GOT3 (cell line): ENCODE measurements at places on chromosomes 1 and 21.

GRCh38 chr1:83102630-83103071, 896.3 kb downstream of the TTLL7 start:
- no peak for DNase-seq

DNA sequence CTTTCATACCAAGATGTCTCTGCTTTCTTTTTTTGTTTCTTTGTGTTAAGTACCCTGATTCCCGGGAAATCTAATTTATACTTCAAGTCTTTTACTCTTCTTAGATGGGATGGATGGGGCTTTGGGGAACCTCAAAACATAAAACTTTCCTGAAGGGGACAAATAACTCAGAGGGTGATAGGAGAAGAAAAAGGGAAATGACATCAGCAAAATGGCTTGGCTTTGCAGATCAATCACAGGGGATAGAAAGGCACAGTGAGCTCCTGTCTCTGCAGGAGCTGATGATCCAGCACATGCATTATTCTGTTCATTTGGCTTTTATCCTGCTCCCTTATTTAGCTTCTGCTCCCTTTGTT, 1.4 kb upstream of the CA14 start:
- DNase-seq: no peak

- DNase-seq: no peak
Measured at GRCh38 chr1:208036106-208036808, 125.3 kb upstream of the CD34 start.

- DNase-seq: no peak
Measured at GRCh38 chr1:1013922-1014648, 788 bp downstream of the ISG15 start.

- no peak for DNase-seq
Measured at GRCh38 chr1:183989078-183989577, 48.4 kb downstream of the COLGALT2 start.

- DNase-seq: no peak
Measured at GRCh38 chr1:45329445-45329844, 2.8 kb downstream of the HPDL start.

GRCh38 chr1:23613191-23614031, 54.1 kb upstream of the ID3 start:
- no peak for DNase-seq

DNA sequence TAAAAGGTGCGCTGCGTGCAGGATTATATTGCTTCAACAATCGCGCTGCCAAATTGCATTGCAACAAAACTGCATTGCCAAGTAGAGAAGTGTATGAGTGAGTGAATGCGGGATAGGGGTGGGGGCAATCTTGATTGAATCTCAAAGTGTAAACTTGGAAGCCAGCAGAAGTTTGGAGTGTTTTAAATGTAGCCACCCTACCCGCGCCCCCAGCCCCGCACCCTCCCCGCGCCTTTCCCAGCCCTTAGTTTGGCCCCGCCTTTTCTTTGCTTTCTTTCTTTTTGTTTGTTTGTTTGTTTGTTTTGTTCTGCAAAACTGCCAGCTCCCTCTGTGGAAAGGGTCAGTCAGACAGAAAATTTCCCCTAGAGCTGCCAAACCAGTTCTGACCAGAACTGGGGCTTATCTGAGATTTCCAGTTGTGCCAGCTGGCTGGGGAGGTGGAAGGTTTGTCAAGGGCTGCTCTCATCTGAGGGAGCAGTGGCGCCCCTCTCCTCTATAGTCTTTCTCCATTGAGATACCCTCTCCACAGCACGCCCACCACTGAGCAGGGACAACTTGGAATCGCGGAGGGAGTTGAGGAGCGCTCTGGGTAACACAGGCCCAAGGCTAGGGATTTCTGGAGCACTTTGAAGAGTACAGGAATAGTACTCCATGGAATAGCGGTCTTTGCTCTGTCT, 666 bp upstream of the BEND5 start:
- DNase-seq: no peak

DNA sequence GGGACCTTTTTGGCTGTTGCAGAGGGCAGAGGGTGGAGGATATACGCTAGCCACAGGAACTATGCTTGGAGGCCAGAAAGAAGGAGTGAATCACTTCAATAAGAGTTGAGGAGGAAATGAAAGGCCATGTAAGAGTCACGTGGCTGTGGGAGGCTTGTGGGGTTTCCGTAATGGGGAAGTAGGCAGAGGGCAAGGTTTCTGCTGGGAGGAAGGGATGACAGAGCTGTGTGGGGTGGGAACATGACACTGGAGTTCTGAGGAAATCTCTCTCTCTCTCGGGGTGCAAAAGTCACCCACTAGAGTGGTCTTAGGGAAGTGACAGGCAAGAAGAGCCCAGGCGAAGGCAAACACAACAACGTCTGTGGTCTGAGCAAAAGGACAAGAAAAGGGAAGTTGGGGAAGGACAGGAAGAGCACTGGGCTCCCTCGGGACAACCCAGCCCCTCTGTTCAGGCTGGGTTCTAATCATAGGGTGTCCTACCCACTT, 3.9 kb upstream of the CD1C start:
- DNase-seq: no peak

DNA sequence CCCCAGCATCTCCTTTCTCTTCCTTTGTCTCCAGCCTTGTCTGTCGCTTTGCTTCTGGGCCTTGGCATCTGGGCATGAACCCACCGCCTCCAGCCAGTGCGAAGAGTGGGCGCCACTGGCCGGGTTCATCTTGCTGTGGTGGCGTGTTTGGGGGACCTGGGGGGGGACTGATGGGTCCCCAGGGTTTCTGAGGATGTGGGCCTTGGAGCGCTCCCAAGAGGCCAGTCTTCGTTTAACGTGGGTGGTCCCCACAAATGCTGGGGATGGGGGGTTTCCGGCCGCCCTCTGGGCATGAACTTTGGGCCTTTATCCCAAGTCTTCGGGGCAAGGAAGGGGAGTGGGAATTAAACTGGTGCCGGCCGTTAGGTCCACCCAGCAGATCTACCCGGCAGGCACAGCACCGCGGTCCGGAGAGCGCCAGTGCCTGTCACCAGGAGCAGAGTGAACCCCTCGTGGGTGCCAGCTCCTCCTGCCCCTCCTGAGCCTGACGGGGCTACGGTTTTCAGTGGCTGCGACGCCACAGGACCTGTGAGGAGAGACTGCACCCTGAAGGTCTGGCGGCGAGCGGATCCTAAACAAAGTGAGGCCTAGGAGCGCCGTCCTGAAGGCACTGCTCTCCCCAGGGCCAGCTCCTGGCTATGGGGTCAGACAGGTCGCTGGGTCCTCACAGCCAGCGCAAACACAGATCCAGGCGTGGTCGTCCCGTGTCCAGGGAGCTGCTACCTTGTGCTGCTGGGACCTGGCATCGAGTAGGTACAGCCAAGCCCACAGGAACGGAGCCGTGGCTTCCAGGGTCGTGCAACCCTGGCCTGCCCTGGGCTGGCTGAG, 12.1 kb upstream of the C1orf174 start:
- DNase-seq: no peak

DNA sequence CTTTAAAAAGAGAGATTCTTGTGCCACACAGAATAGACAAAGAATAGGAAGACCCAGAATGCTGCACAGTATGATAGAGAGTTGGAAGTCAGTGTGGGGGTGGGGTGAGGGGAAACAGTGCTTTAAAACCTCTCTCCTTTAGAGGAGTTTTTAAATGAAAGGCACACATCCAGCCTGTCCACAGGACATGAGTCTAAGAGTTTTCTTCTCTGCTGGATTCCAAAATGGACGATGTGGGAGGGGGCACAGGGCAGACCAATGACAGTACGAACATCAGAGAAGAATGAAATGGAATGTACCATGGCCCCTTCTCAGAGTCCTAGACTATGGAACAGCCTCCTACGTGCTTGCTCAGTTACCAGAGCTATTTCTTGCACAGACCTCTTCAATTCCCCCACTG, 458.2 kb upstream of the DAB1 start:
- no peak for DNase-seq

DNA sequence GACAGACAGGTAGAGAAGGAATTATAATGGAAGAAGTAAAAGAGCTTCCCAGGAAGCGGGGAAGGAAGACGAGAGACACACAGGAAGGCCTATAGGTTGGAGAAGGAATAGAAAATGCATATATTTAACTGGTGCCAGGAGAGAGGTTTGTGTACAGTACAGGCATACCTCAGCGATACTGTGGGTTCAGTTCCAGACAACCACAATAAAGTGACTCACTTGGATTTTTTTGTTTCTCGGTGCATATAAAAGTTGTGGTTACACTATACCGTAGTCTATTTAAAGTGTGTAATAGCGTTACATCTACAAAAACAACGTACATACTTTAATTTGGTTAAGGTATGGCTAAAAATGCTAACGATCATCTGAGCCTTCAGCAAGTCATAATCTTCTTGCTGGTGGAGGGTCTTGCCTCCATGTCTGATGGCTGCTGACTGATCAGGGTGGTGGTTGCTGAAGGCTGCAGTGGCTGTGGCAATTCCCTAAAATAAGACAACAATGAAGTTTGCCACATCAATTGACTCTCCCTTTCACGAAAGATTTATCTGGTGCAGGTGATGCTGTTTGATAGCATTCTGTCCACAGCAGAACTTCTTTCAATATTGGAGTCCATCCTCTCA, 16.0 kb downstream of the YARS1 start:
- DNase-seq: no peak

- no peak for DNase-seq
Measured at GRCh38 chr1:24540051-24540905, 15.6 kb upstream of the NCMAP start.

GRCh38 chr1:180947901-180948640, 35.4 kb downstream of the KIAA1614 start:
- DNase-seq: no peak

DNA sequence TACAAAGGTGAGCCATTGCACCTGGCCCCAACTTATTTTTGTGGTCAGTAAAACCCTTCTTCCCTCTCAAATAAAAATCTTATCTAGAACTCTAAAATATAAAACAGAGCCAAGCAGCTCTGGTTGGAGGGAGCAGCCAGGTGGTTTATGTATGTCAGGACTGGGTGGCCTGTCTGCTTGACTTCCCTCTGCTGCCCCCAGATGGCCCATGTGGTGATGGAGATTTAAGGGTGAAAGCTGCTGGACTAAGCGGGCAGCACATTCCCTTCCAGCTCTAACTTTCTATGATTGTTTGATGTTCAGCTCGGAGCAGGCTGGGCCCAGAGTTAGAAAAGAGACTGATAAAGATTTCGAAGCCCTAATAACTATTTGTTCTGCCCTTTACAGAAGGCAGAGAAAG, 11.9 kb upstream of the PAQR6 start:
- no peak for DNase-seq

DNA sequence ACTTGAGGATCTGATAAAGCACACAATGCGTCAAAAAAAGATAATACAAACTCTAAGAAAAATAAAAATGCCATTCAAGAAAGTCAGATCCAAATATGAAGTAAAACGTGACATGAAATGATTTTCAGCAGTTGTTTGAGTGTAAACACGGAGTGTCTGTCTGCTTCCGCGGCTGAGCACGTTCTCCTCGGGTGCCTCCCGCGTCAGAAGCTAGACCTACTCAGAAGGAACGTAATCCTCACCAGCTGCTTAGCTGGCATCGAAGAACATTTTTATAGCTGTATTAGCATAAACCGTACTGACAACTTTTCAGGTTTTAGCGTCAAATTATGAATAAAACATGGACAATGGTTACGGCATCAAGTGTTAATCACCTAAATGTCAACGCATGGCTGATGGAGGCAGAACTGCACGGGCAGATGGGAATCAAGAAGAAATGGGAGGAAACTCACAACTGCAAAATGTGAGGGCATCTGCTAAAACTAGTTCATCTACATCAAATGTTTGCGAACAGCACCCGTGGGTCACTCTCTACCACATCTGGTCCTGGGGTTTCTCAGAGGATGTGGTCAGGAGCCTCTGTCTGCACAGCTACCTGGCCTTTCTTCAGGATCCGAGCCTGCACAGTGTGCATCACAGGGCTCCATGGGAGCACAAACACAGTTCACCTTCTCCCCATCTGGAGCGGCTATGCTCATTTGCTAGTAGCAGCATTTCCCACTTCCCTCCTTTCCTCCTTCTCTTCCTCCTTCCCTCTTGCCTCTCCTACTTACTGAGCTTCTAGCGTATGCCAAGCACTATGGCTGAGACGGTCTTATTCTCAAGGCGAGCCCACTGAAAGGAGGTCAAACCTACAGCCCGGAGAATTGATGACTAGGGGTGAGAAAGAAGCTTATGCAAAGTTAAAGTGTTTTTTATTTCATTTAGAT, 40.0 kb downstream of the RCAN1 start:
- no peak for DNase-seq

DNA sequence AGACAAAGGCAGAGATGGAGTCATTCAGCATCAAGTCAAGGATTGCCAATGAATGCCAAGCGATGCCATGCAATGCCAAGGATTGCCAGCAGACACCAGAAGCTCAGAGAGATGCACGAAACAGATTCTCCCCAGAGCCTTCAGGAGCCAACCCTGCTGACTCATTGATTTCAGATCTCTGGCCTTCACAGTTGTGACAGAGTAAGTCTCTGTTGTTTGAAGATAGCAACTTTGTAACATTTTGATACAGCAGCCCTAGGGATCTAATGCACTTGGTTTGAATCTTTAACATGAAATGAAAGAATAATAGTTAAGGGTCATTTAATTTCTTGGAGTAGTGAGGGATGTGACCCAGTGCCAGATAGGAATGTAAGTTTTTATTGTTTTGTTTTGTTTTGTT, 287.4 kb upstream of the RUNX1 start:
- DNase-seq: no peak

- no peak for DNase-seq
Measured at GRCh38 chr1:88774151-88774556, 90.1 kb downstream of the PKN2 start.

- no peak for DNase-seq
Measured at GRCh38 chr1:53295726-53296116, 32.1 kb downstream of the LRP8 start.

GRCh38 chr1:213685992-213686582, 301.7 kb upstream of the PROX1 start:
- no peak for DNase-seq

GRCh38 chr1:110555807-110556470, 37.0 kb upstream of the KCNA10 start:
- no peak for DNase-seq

- DNase-seq: no peak
Measured at GRCh38 chr1:10626791-10627410, 152.2 kb downstream of the PEX14 start.

DNA sequence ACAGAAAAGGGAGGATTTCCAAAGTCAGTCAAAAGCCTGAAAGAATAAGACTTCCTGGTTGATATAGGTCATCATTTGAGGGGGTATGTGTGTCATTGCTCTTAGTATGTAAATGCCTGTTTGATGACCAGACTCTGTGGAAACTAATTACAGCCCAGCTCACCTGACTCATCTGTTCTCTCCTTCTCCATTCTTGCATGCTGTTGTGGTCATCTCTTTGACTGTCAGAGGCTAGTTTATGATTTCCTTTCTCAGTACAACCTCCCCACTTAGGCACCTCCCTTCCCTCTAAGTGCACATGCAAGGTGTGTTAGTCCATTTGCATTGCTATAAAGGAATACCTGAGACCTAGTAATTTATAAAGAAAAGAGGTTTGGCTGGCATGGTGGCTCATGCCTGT, 2.4 kb upstream of the C1orf116 start:
- no peak for DNase-seq
